ENCODE measurements at places on chromosomes 3 and 15. TPM values are rescaled to one million over a fixed set of nuclear protein-coding genes. Genes with fewer than 3 reads are reported as not detected.

SLCO2A1 gene
- 0.43 TPM for total RNA-seq

SLC38A3 gene
- total RNA-seq, result not detected

CPLX3 gene
- not detected for total RNA-seq

KLF15 gene
- 0.32 TPM for total RNA-seq

SLC28A1 gene
- not detected for total RNA-seq

PIERCE2 gene
- total RNA-seq, result 1.3 TPM

WNT5A gene
- 1,105 TPM for total RNA-seq

B3GNT5 gene
- 3.2 TPM for total RNA-seq

MST1R gene
- 0.32 TPM for total RNA-seq

EIF4E3 gene
- total RNA-seq, result 0.64 TPM

GOLGA8T gene
- total RNA-seq, result under 0.01 TPM

GDPGP1 gene
- total RNA-seq, result 5.2 TPM

TMEM108 gene
- 0.32 TPM for total RNA-seq

RPUSD3 gene
- 28.3 TPM for total RNA-seq

CCDC9B gene
- total RNA-seq, result 40.3 TPM

RASGRP1 gene
- 9.5 TPM for total RNA-seq

RTP3 gene
- total RNA-seq, result 0.43 TPM

TGM4 gene
- not detected for total RNA-seq

GOLGA6A gene
- not detected for total RNA-seq

FOXB1 gene
- not detected for total RNA-seq

CACNA1D gene
- under 0.01 TPM for total RNA-seq

TAMM41 gene
- total RNA-seq, result 9.0 TPM

PXYLP1 gene
- 3.2 TPM for total RNA-seq

OR5K2 gene
- not detected for total RNA-seq

SCAANT1 gene
- not detected for total RNA-seq

MORC1 gene
- total RNA-seq, result not detected

All from fibroblast of villous mesenchyme (primary cell).